ENCODE measurements at places on chromosomes 4 and X. TPM values are rescaled to one million over a fixed set of nuclear protein-coding genes. Genes with fewer than 3 reads are reported as not detected.

The SASH3 gene
- 4.5 TPM for total RNA-seq

The RIBC1 gene
- 0.14 TPM for total RNA-seq

The WDR44 gene
- total RNA-seq: 6.9 TPM

The ELF2 gene
- total RNA-seq: 31.0 TPM

The PPARGC1A gene
- 7.7 TPM for total RNA-seq

The IRF2 gene
- total RNA-seq: 24.4 TPM

The BST1 gene
- 7.7 TPM for total RNA-seq

The XPNPEP2 gene
- 0.19 TPM for total RNA-seq

The SH3D19 gene
- 22.2 TPM for total RNA-seq

The CPE gene
- total RNA-seq: 3.6 TPM

The TMPRSS11E gene
- total RNA-seq: not detected

The DGAT2L6 gene
- not detected for total RNA-seq

The EREG gene
- total RNA-seq: 0.51 TPM

The TEX13A gene
- not detected for total RNA-seq

The PDE6B gene
- 0.59 TPM for total RNA-seq

The CSAG2 gene
- total RNA-seq: not detected

The IRS4 gene
- not detected for total RNA-seq

The NUDT10 gene
- 2.4 TPM for total RNA-seq

The GPR173 gene
- total RNA-seq: 0.61 TPM

The RFC1 gene
- 45.2 TPM for total RNA-seq

The SLC25A14 gene
- total RNA-seq: 3.8 TPM

The CXCL13 gene
- total RNA-seq: 1.2 TPM

The BRCC3 gene
- 7.8 TPM for total RNA-seq

The RPL34 gene
- total RNA-seq: 495 TPM

The CDX4 gene
- total RNA-seq: not detected

The CCNB3 gene
- total RNA-seq: 0.42 TPM

The PNCK gene
- total RNA-seq: not detected

The PHOX2B gene
- not detected for total RNA-seq

The H2BW2 gene
- total RNA-seq: not detected

The CENPVL2 gene
- not detected for total RNA-seq
